Activated CD4-positive, alpha-beta T cell treated with anti-CD3 and anti-CD28 coated beads, Interleukin-2, amount 50 U/mL, for 4 hours (primary cell): ENCODE measurements at places on chromosomes 13 and 19.

DNA sequence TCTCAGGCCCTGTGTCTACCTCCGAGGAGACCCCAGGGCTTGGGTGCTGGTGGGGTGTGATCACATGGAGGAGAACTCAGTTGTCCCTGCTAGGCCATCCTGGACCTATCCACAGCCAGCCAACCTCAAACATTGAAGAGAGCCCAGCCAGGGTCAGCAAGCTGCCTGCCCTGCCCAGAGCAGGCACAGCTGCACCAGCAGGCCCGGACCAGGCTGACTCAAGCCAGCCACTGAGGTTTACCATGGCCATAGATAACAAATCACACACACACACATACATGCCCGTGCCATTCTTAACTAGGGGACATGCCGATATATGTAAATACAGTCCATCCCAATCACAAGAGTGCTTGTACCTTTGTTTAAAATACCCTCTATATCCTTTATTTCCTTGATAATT lies 8.1 kb downstream of the ARHGEF7 start:
- no peak for DNase-seq

GRCh38 chr13:66971004-66971403 lies 259.1 kb downstream of the PCDH9 start:
- DNase-seq: no peak

DNA sequence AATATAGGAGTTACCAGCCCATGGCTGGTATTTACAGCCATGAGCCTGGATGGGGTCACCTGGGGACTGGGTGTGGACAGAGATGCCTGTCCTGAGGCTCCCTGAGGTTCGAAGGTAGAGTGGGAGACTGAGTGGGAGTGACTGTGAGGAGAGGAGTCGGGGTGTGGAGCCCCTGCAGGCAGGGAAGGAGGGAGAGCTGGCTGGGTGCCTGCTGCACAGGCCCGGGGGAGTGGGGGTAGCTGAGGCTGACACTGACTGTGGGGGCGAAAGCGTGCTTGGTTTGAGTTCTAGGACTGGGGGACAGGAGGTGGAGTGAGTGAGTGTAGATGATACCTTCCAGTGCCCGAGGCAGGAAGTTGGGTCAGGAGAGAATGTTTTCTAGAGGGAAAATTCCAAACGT lies 7.1 kb downstream of the RAB11B start:
- no peak for DNase-seq

DNA sequence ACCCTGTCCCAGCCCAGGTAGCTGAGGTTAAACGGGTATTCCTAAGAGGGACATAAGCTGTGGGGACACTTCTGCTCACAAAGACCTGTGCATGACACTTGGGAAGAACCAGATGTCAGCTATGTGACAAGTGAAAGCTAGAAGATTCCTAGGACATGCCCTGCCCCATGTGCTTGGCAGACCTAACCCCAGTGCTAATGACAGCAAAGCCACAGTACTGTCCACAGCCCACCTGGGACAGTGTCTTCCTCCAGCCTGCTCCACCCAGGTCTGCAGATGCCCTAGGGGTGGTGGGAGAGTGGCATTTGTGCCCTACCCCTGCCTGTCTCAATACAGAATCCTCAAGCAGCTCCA lies 18.4 kb upstream of the EPHX3 start:
- DNase-seq: no peak

DNA sequence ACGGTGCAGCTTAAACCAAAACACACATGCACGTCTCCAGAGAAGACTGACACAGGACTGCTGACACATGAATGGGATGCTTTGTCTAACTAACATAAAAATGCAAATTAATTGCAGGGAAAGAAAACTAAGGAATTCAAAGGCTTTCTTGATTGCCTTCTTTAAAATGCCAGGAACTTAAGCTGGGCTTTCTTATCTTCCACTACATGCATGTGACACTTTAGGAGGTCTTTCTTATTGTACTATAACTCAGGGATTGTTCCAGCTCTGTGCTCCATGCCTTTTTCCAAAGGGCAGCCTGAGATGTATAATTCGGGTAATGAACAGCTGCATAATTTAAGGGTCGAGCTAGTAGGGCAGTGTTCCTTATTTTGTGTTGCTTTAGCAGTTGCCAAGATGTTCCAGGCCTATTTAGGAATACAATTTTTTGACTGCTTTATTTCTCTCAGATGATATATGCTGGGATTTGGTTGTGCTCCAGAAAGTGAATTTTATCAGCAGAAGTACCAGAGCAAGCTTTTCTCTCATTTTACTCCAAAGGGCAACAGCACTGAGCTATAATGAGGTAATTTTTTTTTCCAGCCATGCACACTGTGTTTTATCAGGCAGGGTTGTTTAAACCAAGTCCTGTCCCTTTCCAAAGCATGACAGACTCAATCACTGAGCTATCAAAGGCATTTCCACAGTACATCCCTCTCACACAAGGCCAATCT lies 885.2 kb downstream of the PCDH9 start:
- DNase-seq: no peak

GRCh38 chr13:67097892-67098452 lies 132.2 kb downstream of the PCDH9 start:
- no peak for DNase-seq

GRCh38 chr13:102569488-102569887 lies 27.3 kb upstream of the TPP2 start:
- no peak for DNase-seq

DNA sequence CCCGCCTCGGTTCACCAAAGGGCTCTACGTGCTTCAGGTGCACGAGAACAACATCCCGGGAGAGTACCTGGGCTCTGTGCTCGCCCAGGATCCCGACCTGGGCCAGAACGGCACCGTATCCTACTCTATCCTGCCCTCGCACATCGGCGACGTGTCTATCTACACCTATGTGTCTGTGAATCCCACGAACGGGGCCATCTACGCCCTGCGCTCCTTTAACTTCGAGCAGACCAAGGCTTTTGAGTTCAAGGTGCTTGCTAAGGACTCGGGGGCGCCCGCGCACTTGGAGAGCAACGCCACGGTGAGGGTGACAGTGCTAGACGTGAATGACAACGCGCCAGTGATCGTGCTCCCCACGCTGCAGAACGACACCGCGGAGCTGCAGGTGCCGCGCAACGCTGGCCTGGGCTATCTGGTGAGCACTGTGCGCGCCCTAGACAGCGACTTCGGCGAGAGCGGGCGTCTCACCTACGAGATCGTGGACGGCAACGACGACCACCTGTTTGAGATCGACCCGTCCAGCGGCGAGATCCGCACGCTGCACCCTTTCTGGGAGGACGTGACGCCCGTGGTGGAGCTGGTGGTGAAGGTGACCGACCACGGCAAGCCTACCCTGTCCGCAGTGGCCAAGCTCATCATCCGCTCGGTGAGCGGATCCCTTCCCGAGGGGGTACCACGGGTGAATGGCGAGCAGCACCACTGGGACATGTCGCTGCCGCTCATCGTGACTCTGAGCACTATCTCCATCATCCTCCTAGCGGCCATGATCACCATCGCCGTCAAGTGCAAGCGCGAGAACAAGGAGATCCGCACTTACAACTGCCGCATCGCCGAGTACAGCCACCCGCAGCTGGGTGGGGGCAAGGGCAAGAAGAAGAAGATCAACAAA lies 2.6 kb downstream of the PCDH17 start:
- no peak for DNase-seq

GRCh38 chr13:106183410-106184065 lies 351.9 kb downstream of the EFNB2 start:
- DNase-seq: no peak

GRCh38 chr19:4707322-4707721 lies 16.3 kb downstream of the DPP9 start:
- no peak for DNase-seq

DNA sequence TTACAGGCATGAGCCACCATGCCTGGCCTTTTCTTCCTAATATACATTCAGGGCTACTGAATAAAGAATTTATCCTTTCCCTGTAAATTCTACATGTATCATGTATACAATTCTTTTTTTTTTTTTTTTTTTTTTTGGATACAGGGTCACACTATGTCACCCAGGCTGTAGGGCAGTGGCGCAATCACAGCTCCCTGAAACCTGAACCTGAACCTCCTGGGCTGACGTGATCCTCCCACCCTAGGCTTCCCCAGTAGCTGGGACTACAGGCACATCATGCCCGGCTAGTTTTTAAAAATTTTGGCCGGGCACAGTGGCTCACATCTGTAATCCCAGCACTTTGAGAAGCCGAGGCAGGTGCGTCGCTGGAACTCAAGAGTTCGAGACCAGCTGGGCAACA lies 6.5 kb upstream of the SLC44A2 start:
- no peak for DNase-seq

DNA sequence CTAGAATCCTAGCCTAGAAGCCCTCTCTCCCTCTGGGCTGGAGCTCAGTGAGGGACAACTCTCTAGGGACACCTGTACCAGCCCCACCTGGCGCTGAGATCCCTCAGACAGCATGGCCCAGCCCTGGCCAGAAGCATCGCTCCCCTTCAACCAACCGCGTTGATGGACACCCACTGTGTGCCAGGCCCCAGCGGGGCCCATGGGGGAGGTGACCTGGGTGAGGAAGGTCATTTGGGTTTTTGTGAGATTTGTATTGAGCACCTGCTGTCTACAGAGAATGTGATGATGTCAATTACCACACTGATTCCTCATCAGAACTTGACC lies 9.2 kb upstream of the ARRDC2 start:
- DNase-seq: no peak

GRCh38 chr13:32737111-32737571 lies 150.9 kb downstream of the PDS5B start:
- DNase-seq: no peak

DNA sequence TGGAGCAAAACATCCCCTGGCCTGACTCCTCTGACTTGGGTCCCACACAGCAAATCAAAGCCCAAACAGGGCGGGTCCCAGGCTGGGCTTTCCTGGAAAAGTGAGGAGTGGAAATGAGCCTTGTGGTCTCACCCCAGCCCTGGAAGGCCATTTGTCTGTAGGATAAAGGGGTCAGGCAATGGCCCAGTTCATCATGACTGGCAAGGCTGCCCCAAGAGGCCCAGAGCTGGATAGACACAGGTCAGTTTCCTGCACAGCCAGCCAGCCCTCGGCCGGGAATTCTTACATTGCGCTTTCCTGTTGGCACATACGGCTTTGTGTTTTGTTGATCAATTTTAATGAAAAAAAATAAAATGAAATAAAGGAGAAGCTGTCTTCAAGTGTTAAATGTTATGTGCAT lies 174.3 kb downstream of the TSHZ3 start:
- no peak for DNase-seq
